ENCODE measurements at places on chromosomes 7 and 10. TPM values are rescaled to one million over a fixed set of nuclear protein-coding genes. Genes with fewer than 3 reads are reported as not detected.
A peak's percentile ranks its signal among the peaks of the same experiment; 100 is the strongest.

Gene FAM25C
- not detected for total RNA-seq

- DNase-seq: no peak
These were observed 75.5 kb upstream of the RPA3 start for GRCh38 chr7:7793921-7794320.

Gene BTBD16
- total RNA-seq: not detected

- DNase-seq: peak; percentile 67
These were observed 5.8 kb upstream of the KCNH2 start for GRCh38 chr7:150983893-150984368.

DNA sequence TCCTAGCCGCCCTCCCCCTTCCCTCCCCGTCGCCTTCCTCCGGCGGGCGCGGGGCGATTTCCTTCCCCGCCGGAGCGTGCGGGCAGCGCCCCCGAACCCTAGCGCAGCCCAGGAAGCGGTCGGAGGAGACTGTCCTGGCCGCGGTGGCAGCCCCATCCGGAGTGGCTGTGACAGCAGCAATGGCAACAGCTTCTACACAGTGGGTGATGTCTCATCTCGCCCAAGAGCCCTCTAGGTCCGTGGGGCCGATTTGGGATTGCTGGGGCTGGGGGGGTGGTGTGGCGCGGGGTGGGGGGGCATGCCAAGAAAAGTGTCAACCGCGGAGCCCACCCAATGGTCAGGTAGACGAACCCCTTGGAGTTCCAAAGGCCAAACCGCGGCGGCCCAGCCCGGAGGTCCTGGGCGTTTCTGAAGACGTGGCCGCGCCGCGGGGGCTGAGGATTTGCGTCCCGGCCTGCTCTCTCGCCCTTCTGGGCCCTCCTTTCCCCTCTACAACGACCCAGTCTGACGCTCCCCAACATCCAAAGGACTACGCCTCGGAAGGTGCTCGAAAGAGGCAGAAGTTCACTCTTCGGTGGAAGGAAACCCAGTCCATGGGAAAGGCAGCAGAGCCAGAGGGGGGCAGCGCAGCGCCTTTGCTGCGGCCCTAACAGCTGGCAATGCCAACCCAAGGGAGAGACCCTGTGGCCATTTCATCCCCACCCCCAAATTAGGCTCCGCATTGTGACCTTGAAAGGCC is 603 bp upstream of the TWIST1 start:
- peak; percentile 29 for DNase-seq

DNA sequence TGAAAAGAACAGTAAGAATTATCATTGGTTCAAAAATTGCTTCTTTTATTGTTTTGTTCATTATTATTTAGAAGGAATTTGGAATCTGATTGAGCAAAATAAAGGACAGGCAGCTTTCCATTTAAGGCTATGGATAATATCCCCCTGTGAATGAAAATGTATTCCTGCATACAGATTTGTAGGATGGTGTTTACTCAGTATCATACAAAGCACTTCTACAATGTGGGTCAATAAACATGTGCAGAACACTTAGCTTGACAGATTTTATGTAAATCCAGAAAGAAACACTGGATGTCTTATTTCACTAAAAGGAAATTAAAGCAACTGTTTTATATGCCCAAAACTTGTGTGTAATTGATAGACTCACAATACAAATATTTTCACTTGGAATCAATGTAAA is 189.7 kb downstream of the THSD7A start:
- DNase-seq: no peak

Gene IDI2
- total RNA-seq: not detected

Gene KDM7A
- total RNA-seq: 11.4 TPM

GRCh38 chr7:69365651-69366192 is 232.6 kb upstream of the AUTS2 start:
- no peak for DNase-seq

Gene SP4
- total RNA-seq: 18.4 TPM

DNA sequence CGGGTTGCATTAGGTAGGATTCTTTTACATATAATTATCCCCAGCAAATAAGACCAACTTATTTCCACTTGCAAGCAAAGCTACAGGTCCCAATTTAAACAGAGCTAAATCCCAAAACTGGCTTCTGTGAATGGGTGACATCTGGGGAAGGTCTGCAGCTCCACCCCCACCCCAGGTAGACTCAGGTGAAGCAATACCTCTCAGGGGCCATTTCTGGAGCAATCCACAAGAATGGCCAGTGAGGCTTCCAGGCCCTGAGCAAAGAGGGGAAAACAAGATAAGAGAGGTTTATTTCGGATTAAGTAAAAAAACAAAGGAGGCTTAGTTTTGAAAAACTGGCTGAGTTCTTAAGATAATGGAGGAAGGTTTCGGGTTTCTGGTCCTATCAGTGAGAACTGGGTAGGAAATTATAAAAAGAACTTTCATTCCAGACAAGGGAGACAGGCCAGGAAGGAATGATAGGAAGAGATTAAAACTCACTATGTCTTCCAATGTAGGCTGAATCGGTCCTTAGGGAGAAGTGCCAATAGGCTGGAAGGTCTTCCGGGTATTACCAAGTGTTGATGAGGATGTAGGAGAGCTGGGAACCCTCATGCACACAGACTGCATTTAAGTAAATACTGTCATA is 25.4 kb downstream of the SH3PXD2A start:
- no peak for DNase-seq

Gene TRIM74
- total RNA-seq: 0.15 TPM

DNA sequence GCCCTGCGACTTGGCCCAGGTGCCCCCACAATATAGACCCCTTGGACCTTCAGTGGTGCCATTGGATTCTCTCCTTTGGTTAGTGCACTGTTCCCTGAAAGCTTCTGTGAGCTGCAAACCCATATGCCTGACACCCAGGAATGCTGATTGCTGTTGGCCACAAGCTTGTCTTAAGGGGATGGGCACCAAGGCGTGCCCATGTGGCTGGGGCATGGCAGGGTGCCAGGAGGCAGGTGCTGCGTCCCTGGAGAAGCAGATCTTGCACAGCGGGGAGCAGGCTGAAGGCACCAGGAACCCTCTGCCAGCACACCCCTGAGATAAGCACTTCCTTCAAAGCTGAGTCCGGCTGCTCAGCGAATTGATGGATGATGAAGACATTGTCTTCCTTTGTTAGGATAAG is 411.8 kb downstream of the SDK1 start:
- no peak for DNase-seq

Gene PILRA
- total RNA-seq: 3.0 TPM

DNA sequence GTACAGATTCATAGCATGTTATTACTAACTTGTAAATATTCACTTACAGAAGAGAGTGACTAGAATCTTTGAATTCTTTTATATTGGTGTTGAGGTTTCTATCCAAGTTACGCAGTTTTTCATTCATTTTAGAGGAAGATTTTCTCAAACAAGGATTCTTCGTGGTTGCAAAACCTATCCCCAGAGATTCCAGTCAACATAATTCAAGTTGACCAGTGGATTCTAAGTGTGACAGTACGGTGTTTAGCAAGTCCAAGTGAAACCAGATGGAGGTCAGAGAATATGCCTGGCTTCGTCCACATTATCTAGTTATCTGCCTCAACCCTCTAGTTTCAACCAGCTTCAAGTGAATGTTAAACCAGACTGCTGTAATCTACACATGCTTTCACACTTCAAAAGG is 131.9 kb downstream of the SDK1 start:
- DNase-seq: no peak

Gene DNAJC12
- 1.5 TPM for total RNA-seq

DNA sequence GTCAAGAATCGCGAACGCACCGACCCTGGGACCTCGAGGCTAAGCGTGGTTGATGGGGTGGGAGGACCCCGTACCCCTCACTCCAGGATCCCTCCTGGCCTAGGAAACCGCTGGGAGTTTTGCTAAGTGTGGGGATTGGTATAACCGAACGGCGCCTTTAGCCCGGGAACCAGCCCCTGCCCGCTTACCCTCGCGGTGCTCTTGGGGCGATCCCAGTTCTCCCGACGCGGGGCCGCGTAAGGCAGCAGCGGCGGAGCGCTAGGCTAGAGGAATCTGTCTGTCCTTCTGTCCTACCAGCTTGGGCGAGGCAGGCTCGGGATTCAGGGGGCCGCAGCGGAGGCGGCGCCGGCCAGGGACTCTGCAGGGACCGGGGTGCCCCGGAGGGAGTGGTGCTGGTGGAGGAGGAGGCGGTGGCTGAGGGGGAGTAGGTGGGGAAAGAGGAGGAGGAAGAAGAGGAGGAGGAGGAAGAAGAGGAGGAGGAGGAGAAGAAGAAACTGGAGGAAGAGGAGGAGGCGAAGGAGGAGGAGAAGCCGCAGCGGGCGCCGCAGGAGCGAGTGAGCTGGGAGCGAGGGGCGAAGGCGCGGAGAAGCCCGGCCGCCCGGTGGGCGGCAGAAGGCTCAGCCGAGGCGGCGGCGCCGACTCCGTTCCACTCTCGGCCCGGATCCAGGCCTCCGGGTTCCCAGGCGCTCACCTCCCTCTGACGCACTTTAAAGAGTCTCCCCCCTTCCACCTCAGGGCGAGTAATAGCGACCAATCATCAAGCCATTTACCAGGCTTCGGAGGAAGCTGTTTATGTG is 439 bp upstream of the EMX2 start:
- DNase-seq: peak; percentile 86

Gene HECW1
- total RNA-seq: 5.4 TPM

DNA sequence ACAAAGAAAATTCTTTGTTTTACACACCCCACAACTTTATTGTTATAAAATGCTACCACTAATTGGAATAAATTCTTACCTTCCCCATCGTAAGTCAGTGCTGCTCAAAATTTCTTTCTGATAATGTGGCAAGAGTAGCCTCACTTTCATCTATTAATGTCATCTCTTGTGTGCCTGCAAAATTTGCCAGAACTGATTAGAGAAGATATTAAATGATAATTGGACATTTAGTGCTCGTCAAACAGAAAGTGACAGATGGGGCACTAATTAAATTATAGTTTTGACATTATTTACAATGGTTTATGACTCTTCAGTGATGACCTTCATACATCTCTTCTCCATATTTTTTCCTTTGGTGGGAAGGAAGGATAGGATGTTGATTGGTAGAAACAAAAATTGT is 690.9 kb downstream of the NXPH1 start:
- DNase-seq: no peak

- peak; percentile 83 for DNase-seq
These were observed 15.3 kb downstream of the KCNH2 start for GRCh38 chr7:150962553-150963399.

DNA sequence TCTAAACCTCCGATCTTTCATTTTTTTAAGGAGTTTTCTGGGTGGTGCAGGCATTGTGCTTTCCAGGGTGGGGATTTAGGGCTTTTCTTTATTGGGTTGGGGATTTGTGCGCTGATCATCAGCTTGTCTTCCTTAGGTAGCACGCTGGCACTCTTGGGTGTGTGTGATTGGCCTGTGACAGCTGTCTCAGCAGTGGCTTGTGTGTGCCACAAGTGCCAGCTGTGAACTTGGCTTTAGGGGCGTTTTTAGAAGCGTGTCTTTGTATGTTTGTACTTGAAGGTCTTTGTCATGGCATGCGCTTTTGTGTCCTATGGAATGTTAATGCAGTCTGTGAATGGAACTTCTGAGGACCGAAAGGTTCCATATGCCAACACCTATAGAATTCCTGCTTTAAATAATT is 788 bp downstream of the AKAP9 start:
- DNase-seq: no peak

DNA sequence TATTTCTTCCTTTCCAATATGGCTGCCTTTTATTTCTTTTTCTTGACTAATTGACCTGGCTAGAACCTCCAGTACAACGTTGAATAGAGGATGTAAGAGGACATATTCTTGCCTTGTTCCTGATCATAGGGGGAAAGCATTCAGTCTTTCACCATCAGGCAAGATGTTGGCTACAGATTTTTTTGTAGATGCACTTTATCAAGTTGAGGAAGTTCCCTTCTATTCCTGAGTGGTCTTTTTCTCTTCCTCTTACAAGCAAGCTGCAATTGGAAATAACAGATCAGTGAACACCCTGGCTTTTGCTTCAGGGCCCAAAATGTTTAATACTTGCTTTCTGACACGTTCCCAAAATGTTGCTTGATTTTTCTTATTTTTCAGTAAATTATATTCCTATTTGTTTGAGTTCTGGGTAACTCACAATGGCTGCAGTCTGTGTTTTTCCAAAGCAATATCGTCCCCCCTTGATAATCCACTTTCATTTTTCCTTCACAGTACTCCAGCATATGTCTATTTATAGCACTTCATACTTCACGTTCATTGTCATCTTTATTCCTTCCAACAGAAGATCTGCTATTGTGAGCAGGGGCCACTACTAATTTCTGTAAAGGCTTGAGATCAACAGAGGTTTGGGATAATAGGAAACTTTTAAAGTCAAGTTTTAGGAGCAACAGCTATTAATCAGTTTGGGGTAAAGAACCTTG is 11.7 kb downstream of the CPEB3 start:
- DNase-seq: no peak

Gene RTKN2
- 16.8 TPM for total RNA-seq

Gene CDH23
- total RNA-seq: 2.9 TPM

DNA sequence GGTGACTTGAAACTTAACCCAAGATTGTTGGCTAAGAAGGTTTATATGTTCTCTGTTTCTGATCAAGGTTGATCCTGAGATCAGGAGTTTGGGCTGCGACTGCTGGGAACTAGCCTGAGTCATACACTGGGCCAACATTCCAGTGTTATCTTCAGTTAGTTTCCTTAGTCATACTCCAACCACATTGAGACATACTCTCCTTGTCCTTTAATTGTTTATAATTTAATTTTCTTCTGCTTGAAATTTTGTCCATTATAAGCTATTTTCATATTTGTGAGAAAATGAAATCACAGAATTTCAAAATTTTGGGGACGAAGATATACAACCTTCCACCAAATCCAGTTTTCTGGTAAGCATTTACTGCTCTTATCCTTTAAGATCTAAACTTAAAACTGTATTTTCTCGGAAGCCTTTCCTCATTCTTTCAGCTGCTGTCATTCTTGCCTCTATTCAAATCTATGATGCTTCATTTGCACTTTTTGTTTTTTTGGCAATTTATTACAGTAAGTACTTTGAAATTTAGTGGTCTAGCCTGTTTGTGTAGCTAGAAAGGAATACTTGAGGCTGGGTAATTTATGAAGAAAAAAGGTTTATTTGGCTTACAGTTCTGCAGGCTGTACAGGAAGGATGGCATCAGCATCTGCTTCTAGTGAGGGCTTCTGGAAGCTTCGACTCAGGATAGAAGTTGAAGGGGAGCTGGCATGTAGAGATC is 63.4 kb upstream of the POT1 start:
- DNase-seq: no peak

Gene DNAAF5
- total RNA-seq: 62.2 TPM

Gene GSTO1
- 87.9 TPM for total RNA-seq

GRCh38 chr7:87420173-87420572 is 55.3 kb downstream of the ABCB4 start:
- DNase-seq: no peak

DNA sequence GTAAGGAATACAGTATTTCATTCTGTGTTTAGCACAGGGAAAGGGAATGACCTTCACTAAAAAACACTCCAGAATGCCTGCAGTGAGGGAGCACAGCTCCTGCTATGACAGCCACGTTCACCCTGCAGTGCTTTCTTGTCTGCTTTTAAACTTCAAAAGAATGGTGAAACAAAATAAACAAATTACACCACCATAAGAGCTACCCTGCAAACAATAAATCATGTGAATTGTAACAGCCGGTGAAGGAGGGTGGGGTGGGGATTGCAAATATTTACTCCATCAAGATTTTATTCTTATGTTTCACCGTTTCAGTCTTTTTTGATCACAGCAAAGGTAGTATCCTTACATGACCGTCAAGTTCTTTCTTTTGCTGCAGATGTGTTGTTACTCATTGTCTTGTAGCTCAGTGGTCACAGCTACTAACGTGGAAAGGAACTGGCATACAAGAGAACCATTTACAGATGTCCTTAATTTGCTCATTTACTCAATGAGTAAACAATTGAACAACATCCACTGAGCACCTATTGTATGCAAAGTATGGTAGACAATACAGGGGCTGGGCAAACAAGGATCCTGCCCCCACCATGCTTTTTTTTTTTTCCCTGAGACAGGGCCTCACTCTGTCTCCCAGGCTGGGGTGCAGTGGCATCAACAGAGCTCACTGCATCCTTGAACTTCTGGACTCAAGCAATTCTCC is 4.1 kb upstream of the CHN2 start:
- DNase-seq: no peak

Measured in WTC11 (cell line).